ENCODE measurements at places on chromosomes 16 and 17.

DNA sequence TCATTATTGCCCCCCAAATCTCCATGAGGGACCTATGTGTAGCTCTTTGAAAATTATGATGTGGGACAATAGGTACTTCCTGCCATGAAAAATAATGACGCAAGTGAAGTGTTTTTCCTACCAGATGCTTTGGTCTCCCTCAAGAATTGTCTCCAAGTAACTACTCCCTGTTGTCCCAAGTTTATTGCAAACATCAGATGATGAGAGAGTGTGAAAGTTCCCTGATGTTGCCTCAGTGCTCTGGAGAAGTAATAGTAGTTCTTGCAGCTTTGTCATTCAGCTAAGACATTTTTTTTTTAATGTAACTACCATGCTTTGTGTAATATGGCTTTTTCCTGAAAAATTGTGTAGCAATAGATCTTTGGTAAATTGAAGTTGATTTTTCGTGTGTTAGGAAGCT lies 20.1 kb downstream of the LPCAT2 start:
- no peak for DNase-seq

GRCh38 chr16:19735074-19735867 lies 17.2 kb downstream of the IQCK start:
- no peak for DNase-seq

DNA sequence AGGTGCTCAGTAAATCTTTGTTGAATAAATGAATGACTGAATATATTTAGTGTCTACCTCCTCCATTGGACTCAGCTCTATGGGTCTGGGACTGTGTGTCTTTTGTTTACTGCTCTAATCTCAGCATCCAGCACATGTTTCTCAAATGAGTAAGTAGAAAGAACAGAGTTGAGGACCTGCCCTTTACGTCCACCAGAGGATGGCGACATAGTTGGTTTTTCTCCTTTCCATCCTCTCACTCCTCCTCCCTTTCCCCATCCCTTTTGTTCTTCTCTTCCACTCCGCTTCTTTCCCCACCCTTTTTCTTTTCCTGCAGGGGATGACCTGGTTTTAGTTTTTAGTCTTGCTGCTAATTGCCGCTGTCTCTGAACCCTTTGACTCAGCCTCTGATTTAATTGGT lies 12.1 kb upstream of the CHP2 start:
- no peak for DNase-seq

DNA sequence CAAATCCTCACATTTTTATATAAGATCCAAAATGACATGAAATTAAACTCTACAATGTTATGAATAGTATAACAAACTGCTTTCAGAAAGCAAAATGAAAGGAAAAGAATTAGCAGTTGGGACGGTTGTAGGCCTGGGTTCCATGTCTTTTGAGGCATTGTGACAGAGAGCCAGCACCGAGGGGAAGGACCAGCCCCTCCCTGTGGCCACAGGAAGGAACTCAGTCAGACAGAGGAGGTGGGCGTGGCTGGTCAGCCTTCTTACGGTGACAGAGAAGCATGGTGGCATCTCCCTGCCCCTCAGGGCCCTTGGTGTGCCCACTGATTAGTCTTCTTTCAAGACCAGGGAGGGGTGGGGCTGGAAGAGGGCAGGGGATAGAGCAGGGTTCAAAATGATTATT lies 5.7 kb downstream of the ZNF319 start:
- no peak for DNase-seq

DNA sequence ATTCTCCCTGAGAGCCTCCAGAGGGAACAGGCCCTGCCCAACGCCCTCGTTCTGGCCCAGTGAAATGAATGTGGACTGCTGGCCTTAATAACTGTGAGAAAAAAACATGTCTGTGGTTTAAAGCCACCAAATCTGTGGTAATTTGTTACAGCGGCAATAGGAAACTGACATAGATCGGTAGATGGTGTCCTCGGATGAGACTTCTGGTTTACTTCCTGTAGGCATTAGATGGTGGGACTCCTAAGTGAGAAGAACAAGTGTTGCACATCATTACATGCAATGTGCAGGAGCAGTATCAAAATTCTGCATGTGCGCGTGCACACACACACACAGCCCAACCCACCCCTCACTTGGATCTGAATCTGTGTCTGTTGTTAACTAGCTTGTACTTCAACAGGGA lies 42.0 kb downstream of the CDK5R1 start:
- DNase-seq: no peak

- no peak for DNase-seq
These were observed 419.8 kb upstream of the DYNLRB2 start for GRCh38 chr16:80120899-80121521.

DNA sequence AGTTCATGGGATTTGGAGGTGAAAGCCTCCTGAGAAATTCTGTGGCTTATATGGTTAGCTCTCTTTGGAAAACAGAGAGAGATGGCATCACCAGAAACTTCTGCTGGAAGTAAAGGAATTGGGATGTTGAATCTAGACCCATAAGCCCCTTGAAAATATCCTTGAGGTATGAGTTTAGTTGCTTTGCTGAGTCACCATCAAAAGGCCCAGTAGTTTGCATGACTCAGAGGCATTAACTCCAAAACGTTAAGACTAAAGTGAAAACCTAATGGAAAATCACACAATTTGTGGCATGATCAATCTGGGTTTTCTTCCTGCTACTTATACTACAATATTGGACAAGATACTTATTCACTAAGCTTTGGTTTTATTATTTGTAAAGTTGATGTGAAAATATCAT lies 349.2 kb upstream of the SALL1 start:
- no peak for DNase-seq

DNA sequence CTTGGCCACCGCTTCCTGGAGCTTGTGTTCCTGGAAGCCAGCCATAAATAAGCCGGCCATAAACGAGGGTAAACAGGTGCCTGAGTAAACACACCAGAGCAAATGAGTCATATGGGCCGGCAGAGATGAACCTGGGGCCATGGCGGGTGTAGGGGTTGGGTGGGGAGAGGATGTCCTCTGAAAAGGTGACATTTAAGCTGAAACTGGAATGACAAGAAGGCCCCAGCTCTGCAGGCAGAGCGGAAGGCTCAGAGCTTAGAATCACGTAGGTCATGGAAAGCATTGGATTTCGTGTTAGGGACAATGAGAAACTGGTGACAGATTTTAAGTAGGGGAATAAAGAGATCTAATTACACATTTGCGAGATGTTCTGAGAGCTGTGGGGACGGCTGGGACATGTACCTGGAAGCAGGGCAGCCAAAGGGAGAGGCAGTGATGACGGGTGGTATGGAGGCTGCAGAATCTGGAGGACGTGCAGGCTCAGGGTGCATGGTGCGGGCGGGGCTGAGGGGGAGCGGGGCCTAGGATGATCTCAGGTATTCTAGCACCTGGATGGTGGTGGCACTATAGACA lies 8.1 kb upstream of the DNASE1 start:
- no peak for DNase-seq

DNA sequence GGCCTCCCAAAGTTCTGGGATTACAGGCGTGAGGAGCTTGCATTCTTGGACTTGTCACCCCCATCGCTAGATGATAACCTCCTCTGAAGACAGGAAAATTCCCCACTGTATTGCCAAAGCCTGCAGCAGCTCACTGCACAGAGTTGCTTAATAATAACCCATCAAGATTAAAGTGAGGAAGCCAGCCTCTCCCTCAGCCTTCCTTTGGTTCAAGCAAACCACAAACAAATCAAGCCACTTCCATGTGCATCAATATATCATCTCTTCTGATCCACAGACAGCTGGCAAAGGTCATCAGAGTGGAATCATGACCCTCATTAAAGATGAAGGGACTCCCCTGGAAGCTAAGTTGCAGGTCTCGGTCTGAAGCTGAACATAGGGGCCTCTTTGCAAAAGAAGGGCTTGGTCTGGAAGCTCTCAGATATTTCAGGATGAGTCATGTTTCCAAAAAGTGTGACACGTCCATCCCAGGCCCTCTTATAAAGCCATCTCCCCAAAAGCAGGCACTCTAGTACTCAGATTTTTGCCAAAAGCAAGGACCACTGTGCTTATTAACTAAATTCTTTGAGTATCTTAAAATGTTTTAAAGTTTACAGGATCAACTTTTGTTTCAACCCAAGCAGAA lies 4.8 kb downstream of the EMP2 start:
- DNase-seq: no peak

DNA sequence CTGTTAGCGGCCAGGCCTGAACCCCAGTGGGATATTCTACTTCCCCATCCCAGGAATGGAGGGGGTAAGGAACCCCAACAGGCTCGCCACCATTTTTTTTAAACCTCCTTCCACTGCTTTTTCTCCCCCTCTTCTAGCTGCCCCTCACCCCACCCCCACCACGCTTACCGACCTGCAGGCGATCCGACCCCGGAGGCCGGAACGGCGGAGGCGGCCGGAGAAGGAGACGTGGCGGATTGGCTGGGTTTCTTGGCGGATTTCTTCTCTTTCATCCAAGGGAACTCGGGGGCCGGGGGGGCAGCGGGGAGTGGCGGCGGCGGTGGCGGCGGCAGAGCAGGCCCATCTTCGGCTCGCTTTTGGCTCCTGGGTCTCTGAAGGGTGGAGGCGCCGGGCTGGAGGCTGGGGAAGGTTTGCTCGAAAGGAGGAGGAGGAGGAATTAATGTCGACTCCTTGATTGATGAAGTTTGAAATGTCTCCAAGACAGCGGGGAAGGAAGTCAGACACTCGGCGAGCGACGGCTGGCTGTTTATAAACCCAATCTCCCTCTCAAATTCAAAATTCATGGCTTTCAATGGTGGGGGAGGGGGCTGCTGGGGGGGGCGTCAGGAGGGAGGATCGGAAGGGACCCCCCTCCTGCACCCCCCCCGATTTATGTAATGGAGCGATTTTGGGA lies 424 bp downstream of the HOXB2 start:
- no peak for DNase-seq

GRCh38 chr16:30084816-30085159 lies 6.9 kb downstream of the TBX6 start:
- no peak for DNase-seq
